Mesothelial cell of epicardium (in vitro differentiated cells): ENCODE measurements at places on chromosomes 3 and 15.

- DNase-seq, result no peak
Measured at GRCh38 chr3:9951598-9951961, 628 bp downstream of the PRRT3 start.

DNA sequence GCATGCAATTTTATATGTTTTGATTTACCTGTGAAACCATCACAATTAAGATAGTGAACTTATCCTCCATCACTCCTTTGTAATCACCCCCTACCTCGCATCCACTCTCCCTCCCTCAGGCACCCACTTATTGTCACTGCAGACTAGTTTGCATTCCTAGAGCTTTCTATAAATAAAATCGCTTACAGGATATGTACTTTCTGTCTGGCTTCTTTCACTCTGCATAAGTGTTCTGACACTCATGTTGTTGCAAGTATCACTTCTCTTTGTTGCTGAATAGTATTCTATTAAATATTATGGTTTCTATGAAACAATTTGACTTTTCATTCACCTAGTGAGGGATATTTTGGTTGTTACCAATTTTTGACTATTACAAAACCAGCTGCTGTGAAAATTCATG is 139.3 kb downstream of the RSRC1 start:
- no peak for DNase-seq

DNA sequence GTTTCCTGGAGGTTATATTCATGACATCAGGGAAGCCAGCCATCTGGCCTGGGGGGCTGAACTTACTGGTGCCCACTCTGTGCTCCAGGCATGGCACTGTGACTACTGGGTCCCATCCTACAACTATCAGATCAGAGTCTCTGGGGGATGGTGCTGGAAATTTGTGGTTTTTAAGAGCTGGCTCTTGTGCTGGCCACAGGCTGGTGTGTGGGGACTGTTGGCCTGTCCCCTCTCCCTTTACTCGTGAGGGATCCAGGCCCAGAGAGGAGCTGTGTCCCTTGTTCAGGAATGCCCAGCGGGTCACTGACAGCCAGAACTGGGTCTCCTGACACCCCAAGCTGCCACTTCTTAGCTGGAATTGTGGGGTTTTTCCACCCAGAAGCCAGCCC is 44.5 kb upstream of the SEC22A start:
- no peak for DNase-seq

GRCh38 chr3:103787164-103787871 is 1352.5 kb downstream of the ZPLD1 start:
- DNase-seq, result no peak

DNA sequence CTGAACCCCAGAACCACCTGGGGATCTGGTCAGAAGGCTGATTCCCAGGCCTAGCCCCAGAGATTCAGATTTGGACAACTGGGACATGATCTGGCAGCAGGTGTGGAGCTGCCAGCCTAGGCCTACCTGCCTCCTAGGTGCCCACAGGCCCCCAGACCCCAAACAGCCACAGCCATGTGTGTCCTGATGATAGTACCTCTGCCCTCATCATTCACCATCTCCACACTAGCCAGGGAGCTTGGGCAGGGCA is 34.7 kb downstream of the HMCES start:
- DNase-seq, result no peak

- no peak for DNase-seq
Measured at GRCh38 chr15:34782901-34783300, 12.4 kb downstream of the ACTC1 start.

- DNase-seq, result no peak
Measured at GRCh38 chr15:71758711-71759110, 51.6 kb upstream of the NR2E3 start.

- DNase-seq, result no peak
Measured at GRCh38 chr15:73884159-73884558, 10.8 kb downstream of the TBC1D21 start.

DNA sequence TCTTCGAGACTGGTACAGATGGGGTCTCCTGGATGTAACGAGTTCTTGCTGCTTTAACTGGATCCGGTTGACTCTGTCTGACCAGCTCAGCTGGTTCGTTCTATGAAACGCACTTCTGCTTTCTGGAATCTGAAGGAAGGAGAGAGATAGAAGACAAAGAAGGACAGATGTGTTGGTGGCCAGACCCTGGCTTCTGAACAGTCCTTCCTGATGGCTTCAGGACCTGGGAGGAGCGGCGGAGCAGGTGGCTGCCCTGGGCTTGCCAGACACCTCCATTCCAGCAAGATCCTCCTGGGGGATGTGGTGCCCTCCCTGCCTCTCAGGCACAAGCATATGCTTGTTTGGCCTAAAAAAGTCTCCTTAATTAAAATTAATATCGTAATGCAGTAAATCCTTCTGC is 99.9 kb downstream of the APBA2 start:
- no peak for DNase-seq

DNA sequence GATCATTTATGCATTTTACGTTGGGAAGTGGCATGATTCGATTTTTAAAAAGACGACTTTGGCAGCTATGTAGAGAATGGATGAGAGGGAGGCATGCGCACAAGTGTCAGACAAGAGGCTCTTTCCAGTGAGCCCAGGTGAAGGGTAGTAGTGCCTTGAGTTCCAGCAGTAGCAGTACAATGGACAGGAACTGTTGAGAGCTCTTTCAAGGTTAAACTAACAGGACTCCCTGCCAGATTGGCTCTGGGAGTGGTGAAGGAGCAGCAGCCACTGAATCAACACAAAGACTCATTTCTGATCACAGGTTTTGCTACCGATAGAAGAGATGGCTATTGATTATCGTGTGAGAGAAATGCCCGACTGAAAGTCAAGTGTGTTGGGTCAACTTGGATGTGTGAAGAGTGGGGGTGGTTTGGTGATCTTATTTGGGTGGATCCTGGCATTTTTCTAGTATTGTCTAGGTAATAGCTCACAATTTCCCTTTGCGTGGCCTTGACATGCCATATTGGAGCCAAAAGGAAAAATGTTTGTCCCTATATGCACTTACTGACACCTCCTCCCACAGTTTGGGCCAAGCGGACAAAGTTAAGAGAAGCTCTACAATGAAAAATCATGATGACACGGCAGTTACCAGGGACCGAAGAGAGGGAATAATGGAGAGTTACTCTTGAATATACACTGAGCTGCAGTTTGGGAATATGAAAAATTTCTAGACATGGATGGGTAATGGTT is 81.6 kb upstream of the MDFIC2 start:
- DNase-seq, result no peak

GRCh38 chr15:31179693-31180092 is 78.2 kb upstream of the TRPM1 start:
- DNase-seq, result no peak

- DNase-seq, result no peak
Measured at GRCh38 chr3:149538371-149538770, 63.9 kb downstream of the TM4SF4 start.

DNA sequence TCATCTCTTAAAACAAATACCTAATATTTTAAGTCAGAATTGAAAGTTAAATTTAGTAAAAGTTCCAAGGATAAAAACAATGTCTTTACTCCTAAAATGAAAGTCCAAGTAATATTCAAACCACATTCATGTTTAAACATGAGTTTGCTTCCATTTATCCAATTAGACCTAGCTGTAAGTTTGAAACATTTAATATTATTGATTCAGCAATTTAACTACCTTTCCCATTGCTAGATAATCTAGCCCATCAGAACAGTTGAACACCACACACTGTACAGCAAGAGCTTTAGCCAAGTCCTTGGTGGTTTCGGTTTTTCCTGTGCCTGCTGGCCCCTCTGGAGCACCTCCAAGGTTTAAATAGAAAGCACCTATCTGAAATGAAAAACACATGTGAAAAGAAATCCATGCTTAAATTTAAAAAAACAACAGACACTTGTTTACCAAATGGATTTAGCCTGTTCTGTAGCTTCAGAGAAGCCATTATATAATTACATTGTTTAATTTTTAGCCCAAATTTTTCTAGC is 97.8 kb downstream of the DNAH12 start:
- no peak for DNase-seq

GRCh38 chr15:23565395-23566070 is at the start of gene MKRN3:
Gene MKRN3 (plus strand): TSS chr15:23565674. CDS start chr15:23565783, 109 bp downstream.
- no peak for DNase-seq

DNA sequence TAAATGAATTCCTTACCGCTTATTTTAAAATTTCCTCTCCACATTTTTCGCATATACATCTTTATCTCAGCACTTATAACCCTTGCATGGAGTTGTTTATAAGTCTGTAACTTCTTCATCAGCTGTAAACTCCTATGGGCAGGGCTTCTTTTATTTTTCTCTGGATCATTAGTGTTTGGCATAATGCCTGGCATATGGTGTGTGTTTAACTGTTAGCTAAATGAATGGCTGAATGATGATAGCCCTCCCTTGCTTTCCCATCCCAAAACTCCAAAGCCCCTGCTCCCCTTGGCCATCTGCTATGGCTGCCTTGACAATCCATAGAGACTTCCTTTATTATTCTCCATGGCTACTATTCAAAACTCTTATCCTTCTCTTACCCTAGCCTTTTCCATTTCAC is 48.1 kb upstream of the SEMA6D start:
- DNase-seq, result no peak

DNA sequence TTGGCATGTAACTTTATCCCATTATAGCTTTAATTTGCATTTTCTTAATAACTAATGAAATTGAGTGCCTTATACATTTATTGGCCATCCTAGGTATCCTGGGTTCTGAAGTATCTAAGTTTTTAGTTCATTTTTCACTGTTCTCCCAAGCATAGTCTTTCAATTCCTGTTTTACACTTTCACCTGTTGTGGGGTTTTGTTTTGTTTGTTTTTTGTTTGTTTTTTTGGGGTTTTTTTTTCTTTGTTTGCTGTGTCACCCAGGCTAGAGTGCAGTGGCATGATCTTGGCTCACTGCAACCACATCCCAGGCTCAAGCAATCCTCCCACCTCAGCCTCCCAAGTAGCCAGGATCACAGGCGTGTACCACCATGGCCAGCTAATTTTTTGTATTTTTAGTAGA is 83.1 kb upstream of the GADL1 start:
- no peak for DNase-seq

DNA sequence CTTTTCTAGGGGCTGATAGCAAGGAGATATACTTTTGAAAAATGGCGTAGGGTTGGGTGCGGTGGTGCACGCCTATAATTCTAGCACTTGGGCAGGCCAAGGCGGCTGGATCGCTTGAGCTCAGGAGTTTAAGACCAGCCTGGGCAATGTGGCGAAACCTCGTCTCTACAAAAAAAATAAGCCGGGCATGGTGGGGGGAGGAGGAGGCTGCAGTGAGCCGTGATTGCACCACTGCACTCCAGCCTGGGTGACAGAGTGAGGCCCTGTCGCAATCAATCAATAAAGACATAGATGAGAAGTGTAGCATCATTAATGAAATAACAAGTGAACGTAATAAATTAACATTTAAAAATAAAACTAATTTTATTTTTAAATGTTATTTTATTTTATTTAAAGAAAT is 134.6 kb downstream of the SLCO3A1 start:
- no peak for DNase-seq

- no peak for DNase-seq
Measured at GRCh38 chr3:39000008-39000450, 51.7 kb downstream of the SCN11A start.

- no peak for DNase-seq
Measured at GRCh38 chr3:195123281-195123691, 147.7 kb downstream of the XXYLT1 start.

DNA sequence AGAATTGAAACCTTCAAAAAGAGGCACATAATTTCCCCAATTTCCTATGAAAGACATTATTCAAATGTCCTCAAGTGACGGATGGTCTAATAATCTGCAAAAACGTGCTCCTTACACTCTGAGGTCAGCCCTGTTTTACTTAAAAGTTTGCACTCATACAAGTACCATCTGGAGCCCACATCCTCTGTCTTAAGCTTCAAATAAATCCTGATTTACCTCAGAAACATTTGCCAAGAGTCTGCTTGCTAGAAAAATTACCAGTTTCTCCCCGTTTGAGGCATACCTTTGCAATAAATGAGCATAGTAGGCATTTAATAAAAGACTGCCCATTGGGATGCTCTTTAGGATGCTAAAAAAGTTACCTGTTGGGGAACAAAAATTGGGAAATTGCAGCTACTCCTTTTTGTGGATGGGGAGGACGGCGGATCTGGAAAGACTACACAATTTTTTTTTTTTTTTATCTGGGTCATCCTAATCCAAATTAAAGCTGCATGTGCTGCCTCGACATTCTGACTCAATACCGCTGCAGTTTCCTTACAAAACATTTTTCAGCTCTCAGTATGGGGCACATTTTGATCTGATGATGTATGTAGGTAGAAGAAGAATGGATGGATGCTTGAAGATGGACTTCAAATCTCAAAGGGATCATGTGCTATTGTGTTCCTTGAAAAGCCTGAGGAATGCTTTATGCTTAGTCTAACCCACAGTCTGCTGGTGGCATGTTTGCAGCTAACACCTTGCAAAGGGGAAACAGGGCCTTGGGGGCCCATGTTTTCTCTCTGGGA is 233.7 kb upstream of the ADAMTS9 start:
- DNase-seq, result no peak

DNA sequence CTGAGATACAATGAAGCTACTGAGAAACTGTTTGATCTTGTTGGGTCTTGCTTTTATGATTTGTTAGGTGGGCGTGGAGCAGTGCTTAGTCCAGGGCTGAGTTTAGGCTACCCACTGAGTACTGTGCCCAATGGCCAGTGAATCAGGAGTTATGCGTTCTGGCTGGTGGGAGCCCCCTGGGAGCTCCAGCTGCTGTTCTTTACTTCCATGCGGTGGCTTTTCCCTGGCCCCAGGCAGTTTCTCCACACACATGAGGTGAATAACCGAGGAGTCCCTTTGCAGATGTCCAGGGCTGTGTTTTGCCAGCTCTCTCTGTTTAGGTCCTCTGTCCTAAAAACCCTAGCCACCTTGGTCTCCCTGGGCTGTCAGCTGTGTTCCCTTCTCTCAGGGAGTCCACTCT is 106.5 kb downstream of the KLF13 start:
- DNase-seq, result no peak

DNA sequence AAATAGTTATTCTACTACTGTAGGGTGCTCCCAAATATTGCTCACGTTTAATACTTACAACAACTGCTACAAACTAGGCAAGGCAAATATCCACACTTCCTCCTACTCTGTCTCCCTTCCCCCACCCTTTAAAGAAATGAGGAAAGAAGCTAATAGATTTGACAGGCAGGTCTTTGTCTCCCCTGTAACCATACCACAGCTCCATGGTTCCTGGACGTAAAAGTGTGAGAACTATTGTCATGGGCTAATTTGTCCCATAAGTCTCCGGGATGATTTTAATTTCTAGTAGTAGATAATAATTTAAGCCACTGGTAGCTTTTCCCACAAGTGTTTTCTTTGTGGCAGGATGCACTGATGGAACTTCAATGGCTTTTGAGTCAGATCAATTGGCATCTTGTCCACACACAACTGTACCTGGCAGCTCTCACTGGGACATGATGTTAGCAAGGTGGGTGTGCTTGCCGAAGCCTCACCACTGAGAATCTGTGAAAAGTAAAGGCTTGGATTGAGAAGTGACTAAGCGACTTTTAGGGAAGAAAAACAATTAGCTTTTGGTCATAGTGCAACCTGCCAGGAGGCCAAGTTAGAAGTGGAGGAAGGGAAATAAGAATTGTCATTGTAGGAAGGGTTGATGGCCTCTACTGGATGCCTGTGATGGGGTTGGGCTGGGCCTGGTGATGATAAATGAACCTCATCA is 1.4 kb upstream of the CPOX start:
- DNase-seq, result no peak
